ENCODE measurements at places on chromosomes 3 and 15. TPM values are rescaled to one million over a fixed set of nuclear protein-coding genes. Genes with fewer than 3 reads are reported as not detected.

EOMES gene
- total RNA-seq: under 0.01 TPM

KIF15 gene
- total RNA-seq: 10.7 TPM

BRPF1 gene
- total RNA-seq: 20.1 TPM

LYZL4 gene
- not detected for total RNA-seq

SCN10A gene
- total RNA-seq: not detected

RPP25 gene
- total RNA-seq: 13.6 TPM

All from subcutaneous preadipocyte (primary cell).